Calu3 (cell line): ENCODE measurements at places on chromosomes 5 and 9. TPM values are rescaled to one million over a fixed set of nuclear protein-coding genes. Genes with fewer than 3 reads are reported as not detected.

The ORM2 gene
- not detected in 2 replicates for total RNA-seq

The GAS1 gene
- 0.21 and 0.22 TPM in 2 replicates for total RNA-seq

The SLC6A3 gene
- total RNA-seq, result not detected in 2 replicates

The N4BP3 gene
- 4.8 and 6.9 TPM in 2 replicates for total RNA-seq

The C9orf153 gene
- total RNA-seq, result not detected in 2 replicates

The UHRF2 gene
- 38.4 and 38.8 TPM in 2 replicates for total RNA-seq

The TEX48 gene
- total RNA-seq, result not detected in 2 replicates

The PCDHA8 gene
- total RNA-seq, result 1.1 and 1.3 TPM in 2 replicates

The SPINK7 gene
- total RNA-seq, result not detected in 2 replicates

The C9orf50 gene
- not detected in 2 replicates for total RNA-seq

The PCDHGB2 gene
- total RNA-seq, result 0.34 and 0.38 TPM in 2 replicates

The FOXI1 gene
- total RNA-seq, result not detected in 2 replicates

The HK3 gene
- 0.47 and 1.5 TPM in 2 replicates for total RNA-seq

The BARX1 gene
- not detected in 2 replicates for total RNA-seq

The CLINT1 gene
- total RNA-seq, result 214 and 233 TPM in 2 replicates

The ADRB2 gene
- total RNA-seq, result 16.6 and 16.9 TPM in 2 replicates

The PCDHB12 gene
- 1.3 and 1.6 TPM in 2 replicates for total RNA-seq

The SLC34A1 gene
- total RNA-seq, result 0.19 and 0.64 TPM in 2 replicates

The CTNNAL1 gene
- total RNA-seq, result 20.6 and 23.7 TPM in 2 replicates

The SPATA31C1 gene
- not detected in 2 replicates for total RNA-seq

The DND1 gene
- 2.8 and 2.9 TPM in 2 replicates for total RNA-seq

The SLC35D2 gene
- total RNA-seq, result 20.1 and 21.6 TPM in 2 replicates

The FGD3 gene
- total RNA-seq, result 3.1 and 4.5 TPM in 2 replicates

The HMMR gene
- total RNA-seq, result 52.7 and 54.3 TPM in 2 replicates

The OMD gene
- 0.14 TPM in 1 of 2 replicates, not detected in the other for total RNA-seq

The SLC1A1 gene
- 71.6 and 81.4 TPM in 2 replicates for total RNA-seq

The CTXN3 gene
- total RNA-seq, result not detected in 2 replicates

The PCDHB9 gene
- 2.4 and 3.5 TPM in 2 replicates for total RNA-seq

The SPINK13 gene
- total RNA-seq, result not detected in 2 replicates

The SERF1B gene
- total RNA-seq, result 23.7 and 30.8 TPM in 2 replicates

The SOX30 gene
- 0.09 TPM in 1 of 2 replicates, not detected in the other for total RNA-seq

The GABRA6 gene
- not detected in 2 replicates for total RNA-seq

The DNAH5 gene
- total RNA-seq, result 4.2 and 5.8 TPM in 2 replicates

The CDC20B gene
- not detected in 2 replicates for total RNA-seq

The CFAP77 gene
- not detected in 2 replicates for total RNA-seq

The MYMK gene
- not detected in 2 replicates for total RNA-seq

The RANBP17 gene
- total RNA-seq, result 69.3 and 117 TPM in 2 replicates

The PCDHA10 gene
- 0.78 and 0.91 TPM in 2 replicates for total RNA-seq

The PNPLA7 gene
- 1.8 and 3.6 TPM in 2 replicates for total RNA-seq

The PCDHGB3 gene
- total RNA-seq, result 1.2 and 1.6 TPM in 2 replicates

The ALDH1A1 gene
- 17.2 and 17.7 TPM in 2 replicates for total RNA-seq

The IL3 gene
- not detected in 2 replicates for total RNA-seq

The SAPCD2 gene
- total RNA-seq, result 38.4 and 41.1 TPM in 2 replicates

The SNCB gene
- total RNA-seq, result not detected in 2 replicates

The MUSK gene
- not detected in 2 replicates for total RNA-seq

The TSSK1B gene
- total RNA-seq, result not detected in 2 replicates

The ZNF354C gene
- 2.1 and 2.4 TPM in 2 replicates for total RNA-seq

The SFXN1 gene
- total RNA-seq, result 105 and 106 TPM in 2 replicates

The DMRT3 gene
- total RNA-seq, result not detected in 2 replicates

The SNX24 gene
- total RNA-seq, result 16.1 and 23.5 TPM in 2 replicates

The PLGRKT gene
- 15.1 and 17.4 TPM in 2 replicates for total RNA-seq

The BNC2 gene
- not detected in 2 replicates for total RNA-seq

The C9 gene
- not detected in 2 replicates for total RNA-seq

The HNRNPK gene
- total RNA-seq, result 517 and 543 TPM in 2 replicates
